ENCODE measurements at places on chromosomes 2 and 18.

- no peak for DNase-seq
These were observed 29.3 kb downstream of the PDE11A start for GRCh38 chr2:178043266-178043665.

DNA sequence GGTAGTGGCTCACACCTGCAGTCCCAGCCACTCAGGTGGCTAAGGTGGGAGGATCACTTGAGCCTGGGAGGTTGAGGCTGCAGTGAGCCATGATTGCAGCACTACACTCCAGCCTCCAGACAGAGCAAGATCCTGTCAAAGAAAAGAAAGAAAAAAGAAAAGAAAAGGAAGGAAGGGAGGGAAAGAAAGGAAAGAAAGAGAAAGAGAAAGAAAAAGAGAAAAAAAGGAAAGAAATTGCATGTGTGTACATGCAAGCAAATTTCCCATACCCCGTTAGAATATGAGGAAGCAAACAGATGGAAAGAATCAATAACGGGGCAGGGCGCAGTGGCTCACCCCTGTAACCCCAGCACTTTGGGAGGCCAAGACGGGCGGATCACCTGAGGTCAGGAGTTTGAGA lies 17.9 kb downstream of the TMEM127 start:
- no peak for DNase-seq

GRCh38 chr2:228728961-228729360 lies 542.1 kb downstream of the PID1 start:
- no peak for DNase-seq

GRCh38 chr18:676069-676468 lies 18.6 kb downstream of the TYMS start:
- no peak for DNase-seq

DNA sequence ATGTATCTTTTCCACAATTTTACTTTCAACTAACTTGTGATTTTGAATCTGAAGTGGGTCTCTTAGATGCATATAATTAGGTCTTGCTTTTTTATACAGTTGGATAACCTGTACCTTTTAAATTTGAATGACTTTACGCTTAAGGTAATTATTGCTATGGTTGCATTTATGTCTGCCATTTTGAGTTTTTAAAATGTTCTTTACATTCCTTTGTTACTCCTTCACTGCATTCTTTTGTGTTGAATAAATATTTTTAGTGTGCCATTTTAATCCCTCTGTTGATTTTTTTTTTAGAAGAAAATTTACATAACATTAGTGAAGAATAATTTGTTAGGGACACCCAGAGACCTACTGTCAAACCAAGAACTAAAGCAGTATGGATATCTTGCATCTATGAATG lies 65.3 kb downstream of the BIRC6 start:
- no peak for DNase-seq

DNA sequence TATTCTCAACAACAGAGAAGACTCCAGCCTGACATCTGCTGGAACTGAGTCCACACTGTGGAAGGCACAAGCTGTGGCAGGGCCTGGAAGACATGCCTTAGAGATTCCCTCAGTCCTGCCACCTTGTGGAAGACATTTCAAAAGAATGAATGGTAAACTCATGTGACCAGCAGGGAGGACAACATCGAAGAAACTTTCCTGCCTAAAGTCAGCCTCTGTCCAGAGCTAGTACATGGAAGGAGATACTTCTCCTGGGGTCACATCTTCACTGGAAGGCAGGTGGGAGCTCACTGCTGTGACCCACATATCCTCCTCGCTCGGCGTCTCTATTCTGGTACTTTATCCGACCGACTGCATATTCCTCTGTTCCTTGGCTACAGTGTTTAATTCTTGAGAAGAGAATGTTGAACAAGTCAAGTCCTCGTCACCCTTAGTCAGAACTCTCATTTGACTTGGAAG lies 59.5 kb downstream of the PUM2 start:
- peak; percentile 46 for DNase-seq
